Activated T-helper 1 cell treated with anti-CD3 and anti-CD28 coated beads, Interleukin-12 subunit alpha, Interleukin-12 subunit beta, Interleukin-2, Interleukin-4 antibody, amounts not matched to agents 30 ng/mL and 10 ng/mL and 1 ng/mL, durations not matched to agents 14 hours and 24 hours and 36 hours (primary cell): ENCODE measurements at places on chromosomes 12 and 14.

GRCh38 chr12:111469401-111469800 is 63.7 kb downstream of the SH2B3 start:
- peaks cover 5% of the 10 kb centered on the region for H3K4me1 ChIP-seq
- H3K27me3 ChIP-seq: no peaks in the 10 kb centered on the region
- no peak for DNase-seq
- H3K4me3 ChIP-seq: no peak overlapping the region
- peaks cover 27% of the 10 kb centered on the region for H3K36me3 ChIP-seq

DNA sequence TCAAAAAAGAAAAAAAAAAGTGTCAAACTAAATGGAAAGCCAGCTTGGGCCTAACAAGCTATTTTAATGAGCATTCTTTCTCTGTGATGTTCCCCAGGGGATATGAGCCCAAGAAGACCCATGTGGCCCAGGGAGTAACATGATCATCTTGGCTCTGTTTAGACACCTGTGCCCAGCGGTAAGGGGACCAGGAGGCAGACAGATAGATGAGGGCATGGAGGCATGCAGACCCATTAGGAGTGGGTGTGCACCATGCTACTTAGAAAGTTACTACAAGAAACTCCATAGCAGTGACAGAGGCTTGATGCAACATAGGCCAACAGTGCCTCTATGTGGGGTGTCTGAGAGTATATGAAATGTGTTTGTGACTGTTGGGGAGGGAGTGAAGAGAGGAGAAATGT is 3.1 kb upstream of the CREBL2 start:
- H3K36me3 ChIP-seq: no peaks in the 10 kb centered on the region
- H3K27me3 ChIP-seq: no peaks in the 10 kb centered on the region
- no peak for DNase-seq
- peaks cover 39% of the 10 kb centered on the region for H3K4me1 ChIP-seq
- H3K27ac ChIP-seq: peak overlapping the region; percentile 14

- H3K4me1 ChIP-seq: peaks cover 5% of the 10 kb centered on the region
- H3K36me3 ChIP-seq: no peaks in the 10 kb centered on the region
- H3K27ac ChIP-seq: no peak overlapping the region
- peaks cover 18% of the 10 kb centered on the region for H3K27me3 ChIP-seq
- peak overlapping the region; percentile 92 for H3K4me3 ChIP-seq
Observed at GRCh38 chr12:95944108-95944704, 1.1 kb downstream of the AMDHD1 start.

- no peak overlapping the region for H3K27ac ChIP-seq
- peaks cover 3% of the 10 kb centered on the region for H3K36me3 ChIP-seq
- DNase-seq: no peak
- H3K27me3 ChIP-seq: no peaks in the 10 kb centered on the region
- no peaks in the 10 kb centered on the region for H3K4me1 ChIP-seq
Observed at GRCh38 chr12:110367181-110367864, 36.2 kb downstream of the ANAPC7 start.

DNA sequence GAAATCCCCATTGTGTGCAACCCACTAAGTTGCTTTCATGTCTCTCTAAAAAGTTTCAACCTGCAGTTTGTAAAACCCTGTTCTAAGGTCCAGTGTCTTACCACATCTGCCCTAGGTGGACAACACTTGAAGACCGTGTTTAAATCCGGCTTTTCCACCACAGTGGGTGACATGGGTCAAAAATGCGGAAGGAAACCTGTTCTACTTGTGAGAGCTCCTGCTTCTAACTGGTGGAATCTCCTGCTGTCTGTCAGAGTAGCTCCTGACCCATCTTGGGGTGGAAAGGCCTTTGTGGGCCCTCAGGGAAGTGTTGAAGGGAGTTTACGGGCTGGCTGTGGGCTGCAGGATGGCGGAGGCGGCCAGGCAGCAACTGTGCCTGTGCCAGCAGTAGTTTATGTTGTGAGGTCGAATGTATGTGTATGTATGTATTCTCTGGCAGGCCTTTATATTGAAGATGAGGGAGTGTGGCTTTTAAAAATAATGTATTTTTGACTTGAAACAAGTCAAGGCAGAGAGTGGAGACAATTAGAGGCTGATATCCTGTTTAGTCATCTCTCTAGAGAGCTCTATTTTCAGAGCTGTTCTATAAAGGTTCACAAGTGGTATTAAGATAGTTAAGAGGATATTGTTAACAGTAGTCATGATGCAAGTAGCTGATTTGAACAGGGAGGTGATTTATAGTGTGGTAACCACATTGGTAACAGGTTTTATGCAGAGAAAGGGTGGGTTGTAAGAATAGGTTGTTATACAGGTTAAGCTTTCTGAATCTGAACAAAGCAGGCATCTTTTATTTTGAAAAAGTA is 67.0 kb downstream of the PRKCH start:
- H3K36me3 ChIP-seq: peaks cover 18% of the 10 kb centered on the region
- no peak overlapping the region for H3K27ac ChIP-seq
- H3K27me3 ChIP-seq: no peaks in the 10 kb centered on the region
- H3K4me1 ChIP-seq: peaks cover 13% of the 10 kb centered on the region
- no peak overlapping the region for H3K4me3 ChIP-seq

DNA sequence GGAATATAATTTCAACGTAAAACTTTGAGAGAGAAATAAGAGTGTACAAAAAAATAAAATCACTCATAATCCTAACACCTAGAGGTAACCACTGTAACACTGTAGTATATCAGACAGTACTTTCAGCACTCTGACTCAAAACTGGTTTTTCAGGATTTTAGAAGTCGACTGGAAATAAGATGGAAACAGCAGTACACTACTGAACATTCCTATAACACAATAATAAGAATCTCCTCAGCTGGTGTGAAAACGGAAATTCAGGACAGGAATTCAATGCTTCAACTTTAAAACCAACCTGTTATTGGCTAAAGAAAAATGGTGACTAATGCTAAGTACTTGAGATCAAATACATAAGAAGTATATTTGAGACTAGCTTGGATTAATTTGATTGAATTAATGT is 12.3 kb upstream of the PITPNM2 start:
- no peak for DNase-seq
- H3K36me3 ChIP-seq: peaks cover 36% of the 10 kb centered on the region
- H3K27ac ChIP-seq: no peak overlapping the region

- H3K27ac ChIP-seq: peak overlapping the region; percentile 67
- peaks cover 9% of the 10 kb centered on the region for H3K27me3 ChIP-seq
- no peak for DNase-seq
Observed at GRCh38 chr12:116538076-116538591, 21.0 kb upstream of the MAP1LC3B2 start.

DNA sequence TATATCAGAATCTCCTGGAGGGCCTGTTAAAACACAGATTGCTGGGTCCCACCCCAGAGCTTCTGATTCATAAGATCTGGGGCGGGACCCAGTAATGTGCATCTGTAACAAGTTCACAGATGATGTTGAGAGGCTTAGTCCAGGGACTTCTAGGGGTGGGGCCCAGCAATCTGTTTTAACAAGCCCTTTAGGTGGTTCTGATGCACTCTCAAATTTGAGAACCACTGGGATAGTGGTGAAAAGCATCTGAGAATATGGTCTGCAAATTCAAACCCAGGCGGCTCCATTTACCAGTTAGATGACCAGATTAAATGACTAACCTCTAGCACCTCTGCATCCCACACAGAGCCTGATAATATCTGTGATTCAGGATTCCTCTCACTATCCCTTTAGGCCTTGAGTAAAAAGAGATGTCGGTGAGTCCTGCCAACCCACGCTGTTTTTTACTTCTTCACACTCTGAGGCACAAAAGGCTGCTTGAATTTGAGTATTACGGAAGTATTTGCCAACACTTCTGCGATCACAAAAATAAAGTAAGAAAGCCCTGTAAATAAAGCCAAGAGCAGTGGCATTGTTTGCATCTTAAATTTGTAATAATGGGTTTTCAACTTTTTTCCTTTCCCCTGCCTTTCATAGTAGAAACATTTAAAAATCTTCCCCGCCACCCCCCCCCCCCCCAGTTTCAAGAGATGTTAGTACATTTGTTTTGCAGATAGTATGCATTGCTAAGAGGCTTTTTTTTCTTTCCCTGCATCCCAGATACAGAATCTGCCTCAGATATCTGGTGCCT is 1.8 kb upstream of the FRS2 start:
- H3K27ac ChIP-seq: no peak overlapping the region
- peaks cover 7% of the 10 kb centered on the region for H3K36me3 ChIP-seq
- H3K27me3 ChIP-seq: no peaks in the 10 kb centered on the region
- DNase-seq: no peak
- H3K4me3 ChIP-seq: no peak overlapping the region
- peaks cover 42% of the 10 kb centered on the region for H3K4me1 ChIP-seq

GRCh38 chr12:52020539-52021336 is 14.0 kb downstream of the TAMALIN start:
- H3K4me3 ChIP-seq: no peak overlapping the region
- H3K36me3 ChIP-seq: peaks cover 1% of the 10 kb centered on the region
- H3K27ac ChIP-seq: no peak overlapping the region
- peaks cover 15% of the 10 kb centered on the region for H3K27me3 ChIP-seq

DNA sequence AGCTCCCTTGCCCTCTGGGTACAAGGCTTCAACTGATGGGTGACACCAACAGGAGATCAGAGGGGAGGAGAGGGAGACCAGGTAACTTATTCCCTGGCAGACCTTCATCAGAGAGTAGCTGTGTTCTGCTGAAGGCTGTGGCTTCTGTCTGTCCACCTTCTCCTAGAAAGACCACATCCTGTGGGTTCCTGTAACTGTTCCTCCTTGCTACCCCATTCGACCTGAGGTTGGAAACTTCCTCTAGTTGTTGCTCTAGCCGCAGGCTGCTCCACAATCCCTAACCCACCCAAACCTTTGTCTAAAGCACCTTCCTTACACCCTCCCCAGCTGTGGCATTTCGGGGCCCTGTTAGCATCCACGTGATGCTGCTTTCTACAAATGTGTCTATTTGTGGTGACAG is 454.2 kb downstream of the DPF3 start:
- peak overlapping the region; percentile 81 for H3K4me3 ChIP-seq
- peak overlapping the region; percentile 88 for H3K27ac ChIP-seq
- H3K36me3 ChIP-seq: peaks cover 25% of the 10 kb centered on the region
- no peaks in the 10 kb centered on the region for H3K27me3 ChIP-seq
- H3K4me1 ChIP-seq: peaks cover 95% of the 10 kb centered on the region

- no peaks in the 10 kb centered on the region for H3K27me3 ChIP-seq
- no peak overlapping the region for H3K4me3 ChIP-seq
- no peaks in the 10 kb centered on the region for H3K36me3 ChIP-seq
- H3K4me1 ChIP-seq: no peaks in the 10 kb centered on the region
Observed at GRCh38 chr12:40727774-40728483, 35.7 kb downstream of the CNTN1 start.

GRCh38 chr12:80157645-80158044 is 58.3 kb downstream of the OTOGL start:
- no peak overlapping the region for H3K4me3 ChIP-seq
- H3K27me3 ChIP-seq: peaks cover 4% of the 10 kb centered on the region
- no peak for DNase-seq
- H3K4me1 ChIP-seq: peaks cover 23% of the 10 kb centered on the region
- peaks cover 2% of the 10 kb centered on the region for H3K36me3 ChIP-seq

DNA sequence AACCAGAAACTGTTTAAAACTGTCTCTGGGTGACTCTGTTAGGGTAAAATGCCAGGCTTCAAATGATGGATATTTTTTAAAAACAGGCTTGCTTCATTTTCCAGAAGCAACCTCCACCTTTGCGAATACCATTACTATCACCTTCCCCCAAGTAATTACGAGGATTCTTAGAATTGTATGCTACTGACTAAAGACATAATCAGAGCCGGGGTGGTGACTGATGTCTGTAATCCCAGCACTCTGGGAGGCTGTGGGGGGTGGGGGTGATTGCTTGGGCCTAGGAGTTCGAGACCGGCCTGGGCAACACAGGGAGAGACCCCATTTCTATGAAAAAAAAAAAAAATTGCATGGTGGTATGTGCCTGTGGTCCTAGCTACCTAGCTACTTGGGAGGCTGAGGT is 38.3 kb downstream of the FGD6 start:
- H3K4me1 ChIP-seq: no peaks in the 10 kb centered on the region
- peaks cover 4% of the 10 kb centered on the region for H3K27me3 ChIP-seq
- H3K36me3 ChIP-seq: no peaks in the 10 kb centered on the region
- no peak overlapping the region for H3K27ac ChIP-seq

- H3K27me3 ChIP-seq: peaks cover 5% of the 10 kb centered on the region
- DNase-seq: no peak
- no peaks in the 10 kb centered on the region for H3K4me1 ChIP-seq
- no peaks in the 10 kb centered on the region for H3K36me3 ChIP-seq
Observed at GRCh38 chr12:58189893-58190292, 248.5 kb downstream of the ATP23 start.

DNA sequence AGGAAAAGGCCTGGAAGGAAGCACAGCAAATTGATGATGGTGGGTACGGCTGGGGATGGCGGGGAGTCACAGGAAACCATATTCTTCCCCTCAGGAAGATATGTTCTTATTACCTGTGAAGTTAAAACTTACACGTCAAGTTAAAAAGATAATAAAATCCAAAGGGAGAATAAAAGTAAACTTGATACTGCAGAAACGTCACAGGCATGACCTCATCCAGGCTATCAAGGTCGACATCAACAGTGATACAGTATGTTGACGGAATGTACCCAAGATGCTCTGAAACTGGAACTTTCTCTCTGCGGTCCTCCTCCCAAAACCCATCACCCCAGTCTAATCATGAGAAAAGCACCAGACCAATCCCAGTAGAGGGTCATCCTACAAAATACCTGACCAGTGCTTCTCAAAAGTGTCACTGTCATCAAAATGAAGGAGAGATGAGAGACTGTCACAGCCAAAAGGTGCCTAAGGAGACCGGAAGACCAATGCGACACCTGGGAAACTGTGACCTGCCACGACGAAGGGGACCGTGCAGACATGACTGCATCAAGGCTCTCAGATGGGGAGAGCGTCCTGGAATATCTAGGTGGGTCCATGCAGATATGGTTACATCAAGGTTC is 74.6 kb downstream of the SCARB1 start:
- H3K36me3 ChIP-seq: peaks cover 5% of the 10 kb centered on the region
- DNase-seq: no peak
- H3K4me3 ChIP-seq: no peak overlapping the region
- H3K27ac ChIP-seq: no peak overlapping the region
- H3K27me3 ChIP-seq: no peaks in the 10 kb centered on the region
- H3K4me1 ChIP-seq: no peaks in the 10 kb centered on the region

DNA sequence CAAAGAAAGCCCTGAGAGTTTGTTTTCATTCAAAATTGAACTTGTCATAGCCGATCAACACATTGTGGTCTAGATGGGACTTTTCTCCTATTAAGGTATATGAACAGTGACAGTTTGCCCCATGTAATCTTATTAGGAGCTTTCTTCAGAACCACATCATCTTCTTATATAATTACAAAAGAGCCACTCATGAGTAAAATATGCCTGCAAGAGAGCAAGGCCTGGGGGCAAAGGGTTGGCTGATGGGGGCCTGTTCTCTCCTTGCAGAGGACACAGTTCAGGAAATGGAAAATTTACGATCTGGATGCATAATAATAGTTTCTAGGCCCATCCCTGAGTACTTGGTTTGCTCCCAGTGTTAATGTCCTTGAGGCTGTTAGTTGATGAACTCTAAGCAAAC is 87.8 kb downstream of the FLRT2 start:
- no peak for DNase-seq
- H3K36me3 ChIP-seq: no peaks in the 10 kb centered on the region
- H3K27me3 ChIP-seq: no peaks in the 10 kb centered on the region
- H3K4me3 ChIP-seq: no peak overlapping the region
- no peak overlapping the region for H3K27ac ChIP-seq

GRCh38 chr14:34699873-34700621 is 14.3 kb downstream of the CFL2 start:
- no peak overlapping the region for H3K27ac ChIP-seq
- no peaks in the 10 kb centered on the region for H3K4me1 ChIP-seq
- H3K4me3 ChIP-seq: no peak overlapping the region
- H3K27me3 ChIP-seq: no peaks in the 10 kb centered on the region
- no peak for DNase-seq

- H3K27me3 ChIP-seq: peaks cover 10% of the 10 kb centered on the region
- H3K4me3 ChIP-seq: no peak overlapping the region
- no peaks in the 10 kb centered on the region for H3K36me3 ChIP-seq
- H3K4me1 ChIP-seq: no peaks in the 10 kb centered on the region
- H3K27ac ChIP-seq: no peak overlapping the region
- DNase-seq: peak; percentile 4
Observed at GRCh38 chr12:30806989-30807694, 52.4 kb upstream of the CAPRIN2 start.
